Stromal cell of bone marrow (primary cell): ENCODE measurements at places on chromosomes 6 and 20.

- DNase-seq, result no peak
These were observed 78.1 kb upstream of the FAM83B start for GRCh38 chr6:54768494-54768893.

- DNase-seq, result no peak
These were observed 29.3 kb downstream of the SLC2A4RG start for GRCh38 chr20:63768591-63769515.

GRCh38 chr6:69622924-69623323 is 173.9 kb downstream of the LMBRD1 start:
- DNase-seq, result no peak

DNA sequence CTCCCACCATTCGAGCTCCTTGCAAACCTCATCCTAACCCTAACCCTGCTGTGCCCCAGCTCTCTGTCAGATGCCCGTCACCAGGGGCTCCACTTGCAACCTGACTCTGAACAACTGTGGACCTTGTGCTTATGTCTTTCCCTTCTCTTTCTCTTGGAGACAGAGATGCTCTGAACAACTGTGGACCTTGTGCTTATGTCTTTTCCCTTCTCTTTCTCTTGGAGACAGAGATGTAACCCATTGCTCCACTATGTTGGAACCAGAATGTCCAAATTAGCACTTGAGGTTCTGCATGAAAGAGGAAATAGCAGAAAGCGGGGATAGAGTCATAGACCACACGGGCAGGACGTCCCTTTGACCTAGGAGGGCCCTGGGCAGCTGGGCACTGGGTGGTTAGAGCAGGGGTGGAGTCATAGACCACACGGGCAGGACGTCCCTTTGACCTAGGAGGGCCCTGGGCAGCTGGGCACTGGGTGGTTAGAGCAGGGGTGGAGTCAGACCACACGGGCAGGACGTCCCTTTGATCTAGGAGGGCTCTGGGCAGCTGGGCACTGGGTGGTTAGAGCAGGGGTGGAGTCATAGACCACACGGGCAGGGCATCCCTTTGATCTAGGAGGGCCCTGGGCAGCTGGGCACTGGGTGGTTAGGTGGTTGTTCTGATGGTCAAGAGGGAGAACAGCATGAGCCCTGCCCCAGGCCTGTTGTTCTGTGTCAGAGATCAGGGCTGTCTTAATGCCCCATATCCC is 22.2 kb downstream of the PCMTD2 start:
- no peak for DNase-seq

DNA sequence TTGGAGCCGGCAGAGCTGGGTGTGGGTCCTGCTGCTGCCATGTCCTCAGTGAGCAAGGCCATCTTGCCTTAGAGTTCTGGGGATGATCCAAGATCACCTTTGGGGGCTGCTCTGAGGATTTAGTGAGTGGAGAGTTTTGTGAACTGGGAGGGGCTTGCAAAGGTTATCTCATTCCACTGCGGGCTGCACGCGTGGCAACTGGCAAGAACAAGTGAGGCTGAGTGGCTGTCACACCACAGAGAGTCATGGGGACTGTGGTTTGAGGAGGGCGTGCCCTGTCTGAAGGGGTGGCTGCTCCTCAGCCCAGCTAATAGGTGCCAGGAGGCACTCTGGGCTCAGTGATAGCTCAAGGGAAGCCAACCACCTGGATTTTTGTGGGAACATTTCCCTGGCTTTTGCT is 37.6 kb downstream of the TTLL9 start:
- no peak for DNase-seq

DNA sequence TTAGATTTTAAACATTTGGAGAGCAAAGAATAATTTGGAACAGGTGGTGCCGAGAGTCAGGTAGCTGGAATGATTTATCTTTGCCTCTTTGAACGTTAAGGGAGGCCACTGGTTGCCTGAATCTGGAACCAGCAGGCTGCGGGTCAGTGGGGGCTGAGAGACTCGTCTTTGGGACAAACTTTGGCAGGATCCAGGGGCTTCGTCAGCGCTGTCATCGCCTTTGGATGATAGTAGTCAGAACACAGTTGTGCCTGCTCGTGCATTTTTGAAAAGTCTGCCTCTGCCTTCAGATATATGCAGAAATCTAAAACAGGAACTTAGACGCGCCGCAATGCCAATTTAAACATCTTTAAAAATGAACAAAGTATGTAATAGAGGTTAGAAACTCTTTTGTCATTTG is 5.0 kb downstream of the EYA2 start:
- DNase-seq, result no peak

DNA sequence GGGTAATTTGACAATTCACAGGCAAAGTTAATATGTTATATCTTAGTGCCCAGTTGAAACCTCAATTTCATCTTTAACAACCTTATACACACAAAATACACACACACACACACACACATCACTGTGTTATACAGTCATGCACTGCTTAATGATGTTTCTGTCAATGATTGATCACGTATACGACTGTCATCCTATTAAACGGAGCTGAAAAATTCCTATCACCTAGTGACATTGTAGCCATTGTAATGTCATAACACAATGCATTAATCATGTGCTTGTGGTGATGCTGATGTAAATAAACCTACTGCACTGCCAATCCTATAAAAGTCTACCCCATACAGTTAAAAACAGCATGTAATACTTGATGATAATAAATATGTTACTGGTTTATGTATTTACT is 64.8 kb upstream of the HLA-E start:
- DNase-seq, result no peak

DNA sequence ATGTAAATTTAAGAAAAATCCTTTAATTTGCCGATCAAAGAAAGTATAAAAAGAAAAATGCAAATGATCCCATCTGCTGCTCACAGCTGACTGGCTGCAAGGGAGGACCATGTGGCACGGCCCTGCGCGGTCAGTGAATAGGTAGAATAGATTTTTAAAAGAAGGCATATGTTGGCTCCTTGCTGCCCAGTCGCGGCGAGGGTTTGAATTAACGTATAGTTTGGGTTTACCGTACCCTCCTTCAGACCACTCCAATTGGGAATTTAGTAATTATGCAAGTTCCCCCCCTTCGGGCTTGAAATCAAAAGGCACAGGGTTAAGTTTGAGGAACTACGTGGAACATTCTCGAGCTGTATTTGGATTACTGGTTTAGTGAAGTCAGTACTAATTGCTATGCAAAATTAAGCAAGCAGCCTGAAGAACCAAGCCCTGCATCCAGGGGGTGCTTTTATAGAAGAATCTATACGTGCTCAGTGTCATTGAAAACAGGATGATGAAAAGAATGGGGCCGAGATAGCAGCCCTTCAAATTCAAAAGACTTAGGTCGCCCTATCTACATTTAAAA is 1.1 kb upstream of the BEND3 start:
- no peak for DNase-seq

DNA sequence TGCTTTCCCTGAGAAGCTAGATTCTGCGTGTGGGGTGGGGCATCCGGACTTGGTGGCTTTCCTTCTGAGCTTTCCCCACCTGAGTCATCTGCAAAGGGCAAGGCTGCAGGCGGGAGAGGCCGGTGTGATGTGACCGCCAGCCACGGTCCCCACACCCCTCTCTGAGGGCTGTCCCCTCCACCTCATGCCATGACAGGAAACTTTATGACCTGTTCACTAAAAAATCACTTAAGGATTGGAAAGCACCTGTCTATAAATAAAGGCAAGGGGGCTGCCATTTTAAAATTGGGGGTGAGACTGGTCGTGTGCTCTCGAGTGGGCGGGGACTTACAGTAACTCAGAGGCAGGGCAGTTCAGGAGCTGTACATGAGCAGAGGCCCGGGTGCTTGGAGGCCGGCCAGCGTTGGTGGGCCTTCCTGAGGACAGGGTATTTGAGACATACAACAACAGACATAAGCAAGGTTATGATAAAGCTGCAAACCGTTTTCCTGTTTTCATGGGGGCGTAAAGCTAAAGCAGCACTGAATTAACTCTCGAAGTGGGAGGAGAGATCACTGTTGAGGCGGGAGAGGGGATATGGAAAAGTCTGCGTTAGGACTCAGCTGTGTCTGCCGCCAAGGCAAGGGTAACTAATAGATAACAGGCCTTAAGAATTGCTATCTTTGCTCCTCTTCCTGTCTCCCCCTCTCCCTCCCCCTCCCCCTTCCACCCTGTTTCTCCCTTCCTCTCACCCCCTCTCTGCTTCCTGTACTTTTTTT is 16.1 kb upstream of the SERPINB1 start:
- DNase-seq, result no peak

- DNase-seq, result no peak
These were observed 2.2 kb downstream of the TNF start for GRCh38 chr6:31577579-31577966.

DNA sequence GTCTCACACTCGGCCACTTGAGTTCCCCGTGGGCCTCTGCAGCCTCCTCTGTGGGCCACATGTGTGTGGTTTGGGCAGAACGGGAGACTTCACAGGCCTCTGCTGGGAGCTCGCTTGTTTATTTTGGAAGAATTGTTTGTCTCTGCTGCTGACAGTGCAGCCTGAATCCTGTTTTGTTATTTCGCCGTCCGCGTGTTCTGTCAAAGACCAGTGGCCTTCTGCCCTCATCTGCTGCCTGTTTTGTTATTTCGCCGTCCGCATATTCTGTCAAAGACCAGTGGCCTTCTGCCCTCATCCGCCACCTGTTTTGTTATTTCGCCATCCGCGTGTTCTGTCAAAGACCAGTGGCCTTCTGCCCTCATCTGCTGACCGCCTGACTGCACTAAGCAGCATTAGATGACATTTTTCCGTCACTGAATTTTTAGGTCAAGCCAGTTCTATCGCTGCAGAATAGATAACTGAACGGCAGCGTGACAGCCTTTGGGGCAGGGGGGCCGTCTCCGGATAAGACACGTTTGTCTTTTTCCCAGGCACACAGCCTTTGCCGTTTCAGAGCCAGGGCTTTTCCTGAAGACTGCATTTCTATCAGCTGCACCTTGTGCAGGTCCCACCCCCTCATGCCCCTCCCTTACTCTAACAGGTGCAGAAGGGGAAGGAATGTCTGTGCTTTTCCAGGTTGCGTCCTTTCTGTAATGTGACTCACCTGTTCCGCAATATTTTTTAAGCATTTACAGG is 158.5 kb upstream of the AFDN start:
- DNase-seq, result no peak
